ENCODE measurements at places on chromosomes 16 and 17.

- DNase-seq, result no peak
Measured at GRCh38 chr17:75785016-75785890, 647 bp downstream of the UNK start.

DNA sequence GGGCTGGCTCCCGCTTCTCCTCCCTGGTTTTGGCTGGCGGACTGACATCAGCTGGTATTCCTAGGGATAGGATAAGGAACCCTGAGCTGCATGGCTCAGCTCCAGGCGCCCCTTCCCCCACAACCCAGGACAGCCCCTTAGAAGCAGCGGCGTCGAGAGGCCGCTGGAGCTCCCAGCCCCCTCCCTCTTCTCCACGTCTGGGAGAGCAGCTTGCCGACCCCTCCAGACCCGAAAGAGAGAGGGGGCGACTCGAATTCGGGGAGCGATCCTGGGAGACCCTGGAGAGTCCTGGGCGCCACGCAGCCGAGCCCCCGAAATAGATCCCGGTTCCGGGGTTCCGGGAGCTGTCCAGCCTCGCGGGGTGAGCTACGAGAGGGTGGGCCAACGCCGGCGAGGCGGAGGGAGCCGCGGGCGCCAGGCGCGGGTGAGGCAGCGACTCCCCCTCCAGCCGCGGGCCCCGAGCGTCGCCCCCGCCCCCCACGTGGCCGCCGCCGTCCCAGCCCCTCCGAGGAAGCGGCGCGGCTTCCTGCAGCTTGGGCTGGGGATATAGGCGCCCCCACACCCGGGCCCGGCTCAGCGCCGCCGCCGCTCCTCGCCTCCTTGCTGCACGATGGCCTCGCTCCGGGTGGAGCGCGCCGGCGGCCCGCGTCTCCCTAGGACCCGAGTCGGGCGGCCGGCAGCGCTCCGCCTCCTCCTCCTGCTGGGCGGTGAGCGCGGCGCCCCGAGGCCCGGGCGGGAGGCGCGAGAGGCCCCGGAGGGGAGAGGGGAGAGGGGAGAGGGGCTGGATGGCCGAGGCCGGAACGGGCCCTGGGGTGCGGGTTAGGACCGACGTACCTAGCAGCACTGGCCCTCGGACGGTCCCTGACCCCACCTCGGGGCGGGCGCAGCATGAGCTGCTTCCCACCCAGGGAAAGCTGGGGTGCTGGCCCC is at the start of gene RAMP2:
Gene RAMP2 (plus strand): TSS at position 576 of the 930 bp plus-strand sequence. CDS start 35 bp downstream, at position 611.
- DNase-seq, result no peak

DNA sequence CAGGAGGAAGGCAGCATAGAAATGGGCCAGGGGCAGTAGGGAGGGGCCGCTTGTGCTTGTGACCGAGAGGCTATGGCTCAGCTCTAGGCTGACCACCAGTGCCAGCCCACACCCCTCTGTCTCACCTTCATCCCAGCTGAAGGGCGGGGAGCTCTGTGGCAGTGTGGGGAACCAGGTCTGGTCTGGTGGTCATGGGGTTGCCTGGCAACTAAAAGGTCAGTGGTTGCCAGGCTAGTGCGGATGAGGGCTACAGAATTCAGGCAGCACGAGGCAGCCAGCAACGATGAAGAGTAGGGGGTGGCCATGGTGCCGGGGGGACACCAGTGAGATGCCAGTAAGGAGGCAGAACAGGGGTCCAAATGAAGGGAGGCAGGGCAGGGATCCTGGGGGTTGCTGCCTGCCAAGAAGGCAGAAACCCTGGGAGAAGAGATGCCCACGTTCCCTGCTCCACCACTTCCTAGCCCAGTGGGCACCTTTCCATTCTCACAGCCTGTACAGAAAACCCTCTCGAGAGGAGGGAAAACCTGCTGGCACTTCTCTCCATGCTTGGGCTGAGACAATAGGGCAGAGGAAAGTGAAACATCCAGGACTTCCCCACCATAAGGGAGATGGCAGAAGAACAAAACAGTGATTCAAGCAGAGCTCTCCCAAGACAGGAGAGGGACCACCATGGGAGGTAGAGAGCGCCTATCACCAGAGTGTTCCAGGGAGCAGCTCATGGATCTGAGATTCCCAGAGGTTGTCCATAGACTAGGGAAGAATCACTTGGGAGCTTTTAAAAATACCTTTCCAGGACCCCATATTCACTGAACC is 39.7 kb downstream of the SRCIN1 start:
- no peak for DNase-seq

DNA sequence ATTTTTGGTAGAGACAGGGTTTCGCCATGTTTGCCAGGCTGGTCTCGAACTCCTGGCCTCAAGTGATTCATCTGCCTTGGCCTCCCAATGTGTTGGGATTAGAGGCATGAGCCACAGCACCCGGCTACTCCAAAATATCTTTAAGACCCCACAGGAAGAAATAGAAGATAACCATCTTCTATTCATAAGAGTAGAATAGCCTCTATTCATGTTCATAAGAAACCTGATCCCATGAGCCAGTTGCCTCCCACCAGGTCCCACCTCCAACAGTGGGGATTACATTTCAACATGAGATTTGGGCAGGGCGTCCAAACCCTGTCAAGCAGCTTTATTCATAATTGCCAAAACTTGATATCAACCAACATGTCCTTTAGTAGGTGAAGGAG is 13.9 kb upstream of the TMC7 start:
- no peak for DNase-seq

- no peak for DNase-seq
Measured at GRCh38 chr16:85638695-85639409, 25.7 kb downstream of the GSE1 start.

DNA sequence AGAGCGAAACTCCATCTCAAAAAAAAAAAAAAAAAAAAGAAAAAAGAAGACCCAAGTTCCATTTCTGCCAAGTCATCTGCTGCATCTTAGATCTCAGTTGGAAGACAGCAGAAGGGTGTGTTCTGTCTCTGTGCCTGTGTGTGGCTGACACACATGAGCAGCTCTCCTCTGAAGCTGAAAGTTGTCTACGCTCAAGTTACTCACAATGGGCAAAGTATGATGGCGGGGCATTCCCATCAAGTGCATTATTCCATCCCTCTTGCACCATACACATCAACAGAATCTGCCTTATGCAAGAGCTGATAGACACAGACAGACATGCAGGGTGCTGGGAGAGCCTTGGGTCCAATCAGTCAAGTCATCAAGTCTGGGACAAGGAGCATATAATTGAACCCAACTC is 402.2 kb downstream of the XYLT1 start:
- DNase-seq, result no peak

GRCh38 chr17:50152736-50153135 is 2.3 kb upstream of the PPP1R9B start:
- no peak for DNase-seq
